Stimulated activated CD4-positive, alpha-beta T cell treated with anti-CD3 and anti-CD28 coated beads, TNF-alpha, amount 100 ng/mL, for 1 hour (primary cell): ENCODE measurements at places on chromosomes 3 and 15.

GRCh38 chr15:79451361-79451999 lies 19.3 kb downstream of the MINAR1 start:
- DNase-seq: no peak

DNA sequence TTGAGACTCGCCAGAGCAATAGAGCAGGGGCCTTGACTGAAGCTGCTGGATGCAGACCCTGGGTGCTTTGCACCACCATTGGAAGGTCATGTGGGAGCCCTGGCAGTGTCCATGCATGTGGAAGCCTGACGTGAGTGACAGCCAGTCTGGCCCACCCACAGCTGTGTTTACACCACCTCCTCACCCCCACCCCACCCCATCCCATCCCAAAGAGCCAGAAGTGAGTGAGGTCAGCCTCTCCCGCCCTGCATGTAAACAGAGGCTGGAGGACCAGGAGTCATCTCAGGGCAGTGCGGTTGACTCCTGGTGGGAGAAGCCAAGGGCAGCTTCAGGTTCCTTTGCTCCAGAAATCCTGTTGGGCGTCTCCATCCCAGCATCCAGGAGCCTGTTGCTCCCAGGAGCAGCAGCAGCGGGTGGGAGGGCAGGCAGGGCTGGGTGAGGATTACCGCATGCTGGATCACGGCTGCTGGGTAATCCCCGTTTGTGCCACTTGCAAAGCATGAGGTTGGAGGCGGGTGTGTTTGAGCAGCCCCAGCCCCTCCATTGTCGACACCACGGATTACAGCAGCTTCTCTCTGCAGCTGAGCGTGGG lies 44.6 kb downstream of the CORO2B start:
- DNase-seq: no peak

DNA sequence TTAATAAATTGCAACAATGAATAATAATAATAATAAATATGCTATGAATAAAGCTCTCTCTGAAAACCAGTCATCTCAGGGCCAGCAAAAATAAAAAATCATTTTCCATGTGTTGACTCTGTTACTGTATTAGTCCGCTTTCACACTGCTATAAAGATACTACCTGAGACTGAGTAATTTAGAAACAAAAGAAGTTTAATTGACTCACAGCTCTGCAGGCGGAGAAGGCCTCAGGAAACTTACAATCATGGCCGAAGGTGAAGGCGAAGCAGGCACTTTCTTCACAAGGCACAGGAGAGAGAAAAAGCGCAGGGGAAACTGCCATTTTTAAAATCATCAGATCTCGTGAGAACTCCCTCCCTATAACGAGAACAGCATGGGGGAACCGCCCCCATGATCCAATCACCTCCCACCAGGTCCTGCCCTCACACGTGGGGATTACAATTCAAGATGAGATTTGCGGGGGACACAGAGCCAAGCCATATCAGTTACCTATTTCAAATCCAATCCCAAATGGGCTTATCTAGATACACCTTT lies 224.1 kb downstream of the IGSF11 start:
- DNase-seq: no peak

DNA sequence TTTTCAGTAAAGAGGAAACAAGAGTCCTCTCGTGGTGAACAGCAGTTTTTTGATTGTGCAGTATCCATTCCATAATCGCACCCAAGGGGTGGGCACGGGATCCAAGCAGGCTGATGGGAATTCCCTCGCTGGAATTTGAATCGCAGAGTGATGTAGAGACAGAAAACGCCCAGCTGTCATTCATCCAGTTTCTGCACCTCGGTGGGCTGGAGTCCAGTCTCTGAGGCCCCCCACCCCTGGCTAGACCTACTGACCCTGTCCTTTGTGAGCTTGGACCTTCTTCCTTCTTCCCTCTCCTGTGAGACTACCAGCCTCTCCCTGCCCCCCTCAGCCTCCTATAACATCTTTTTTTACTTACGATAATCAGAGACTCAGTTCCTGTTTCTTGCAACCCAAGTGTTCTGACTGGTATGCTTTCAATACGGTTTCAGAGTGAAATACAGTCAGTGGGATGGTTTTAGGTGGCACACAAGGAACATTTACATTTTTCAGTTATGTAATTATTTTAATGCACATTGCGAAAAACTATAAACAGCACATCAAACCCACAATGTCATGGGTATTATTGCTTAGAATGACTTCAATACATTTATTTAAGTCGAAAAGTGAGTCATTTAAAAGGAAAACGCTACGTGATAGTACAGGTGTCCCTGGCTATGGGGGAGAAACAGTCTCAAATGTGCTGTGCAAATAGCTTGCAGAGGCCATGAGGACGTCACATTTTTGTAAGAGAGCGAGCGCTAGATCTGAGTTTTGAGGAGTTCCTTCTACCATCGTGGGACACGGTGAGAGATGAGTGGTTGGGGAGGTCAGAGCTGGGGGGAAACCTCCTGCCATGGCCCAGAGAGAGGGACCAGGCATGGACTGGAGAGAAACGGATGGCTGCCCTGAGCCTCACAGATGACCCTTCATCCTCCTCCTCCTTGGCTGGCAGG lies 37.5 kb upstream of the CHST2 start:
- DNase-seq: no peak

DNA sequence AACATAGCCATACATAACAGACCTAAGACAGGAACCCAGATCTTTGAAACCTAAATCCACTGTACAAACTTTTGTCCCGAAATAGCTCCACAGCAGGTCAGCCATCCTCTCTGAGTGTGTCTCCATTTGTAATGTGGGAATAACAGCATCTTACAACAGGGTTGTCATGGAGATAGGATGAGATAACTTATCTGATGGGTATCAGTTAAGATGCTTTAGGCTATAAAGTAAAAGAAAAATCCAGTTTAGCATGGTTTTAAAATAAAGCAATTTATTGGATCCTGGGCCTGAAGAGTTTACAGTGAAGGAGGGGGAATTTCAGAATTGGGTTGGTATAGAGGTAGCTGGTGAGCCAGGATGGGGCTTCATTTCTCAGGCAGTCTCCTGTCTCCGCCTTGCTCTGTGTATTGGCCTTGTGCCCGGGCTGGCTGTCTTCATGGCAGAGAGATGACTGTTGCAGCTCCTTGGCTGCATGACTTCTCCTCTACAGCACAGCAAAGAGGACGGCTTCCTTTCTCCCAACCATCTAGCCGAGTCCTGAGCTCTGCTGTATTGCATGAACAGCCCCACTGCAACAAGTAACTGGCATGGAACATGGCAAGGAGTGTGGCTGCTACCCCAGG lies 131.9 kb upstream of the PROK2 start:
- DNase-seq: no peak

- no peak for DNase-seq
These were observed 15.9 kb downstream of the CD200R1 start for GRCh38 chr3:112958811-112959560.
